ENCODE measurements at places on chromosomes 1 and 21. TPM values are rescaled to one million over a fixed set of nuclear protein-coding genes. Genes with fewer than 3 reads are reported as not detected.

DNA sequence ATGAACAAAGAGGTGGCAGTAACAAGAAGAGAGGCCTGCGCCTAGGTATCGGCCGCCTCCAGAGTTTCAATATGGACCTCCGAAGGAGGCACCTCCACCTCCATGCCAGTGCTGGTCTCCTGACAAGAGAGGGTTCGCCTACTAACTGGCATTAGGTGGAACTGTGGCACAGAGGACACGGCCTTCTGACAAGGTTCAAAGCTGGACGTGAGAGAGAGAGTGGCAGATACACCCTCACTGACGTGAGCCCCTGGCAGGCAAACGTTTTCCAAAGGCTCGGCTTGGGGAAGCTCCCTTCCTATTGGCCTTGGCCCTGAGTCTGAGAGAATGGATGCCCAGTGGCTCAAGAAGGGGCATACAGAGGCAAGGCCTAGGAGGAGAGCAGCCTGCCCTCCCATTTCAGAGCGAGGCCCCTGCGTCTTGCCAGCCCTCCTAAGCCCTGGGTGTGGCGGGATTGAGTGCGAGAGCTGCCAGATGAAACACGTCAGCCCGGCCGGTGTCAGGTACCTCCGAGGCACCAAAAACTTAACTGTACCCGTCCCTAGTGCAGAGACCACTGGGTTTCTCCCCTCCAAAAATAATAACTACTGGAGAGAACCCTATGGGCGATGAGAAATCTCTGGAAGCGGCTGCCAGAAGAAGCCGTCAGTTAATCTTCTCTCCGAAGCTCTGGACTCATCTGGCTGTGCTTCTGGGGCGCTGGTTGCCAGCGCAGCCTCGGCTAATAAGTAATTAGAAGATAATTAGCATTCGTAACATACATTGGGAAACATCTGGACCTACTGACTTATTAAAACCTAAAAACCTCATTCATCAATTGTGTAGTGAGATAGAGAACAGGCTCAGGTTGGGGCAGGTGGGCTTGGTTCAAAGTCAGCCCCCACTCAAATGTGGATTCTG lies 283.6 kb downstream of the NPHP4 start:
- no peak overlapping the region for H3K4me3 ChIP-seq
- no peak overlapping the region for H3K27ac ChIP-seq
- DNase-seq: no peak
- H3K36me3 ChIP-seq: no peaks in the 10 kb centered on the region
- H3K4me1 ChIP-seq: no peaks in the 10 kb centered on the region

- H3K27ac ChIP-seq: no peak overlapping the region
- H3K4me3 ChIP-seq: no peak overlapping the region
- H3K36me3 ChIP-seq: no peaks in the 10 kb centered on the region
- no peak for DNase-seq
- no peaks in the 10 kb centered on the region for H3K27me3 ChIP-seq
Measured at GRCh38 chr1:222783051-222783450, 31.8 kb upstream of the DISP1 start.

GRCh38 chr1:205494115-205494514 lies 10.4 kb upstream of the CDK18 start:
- DNase-seq: no peak
- H3K36me3 ChIP-seq: no peaks in the 10 kb centered on the region
- peaks cover 7% of the 10 kb centered on the region for H3K27me3 ChIP-seq
- H3K4me3 ChIP-seq: no peak overlapping the region
- no peaks in the 10 kb centered on the region for H3K4me1 ChIP-seq

GRCh38 chr1:230120921-230121381 lies 53.9 kb downstream of the GALNT2 start:
- no peaks in the 10 kb centered on the region for H3K27me3 ChIP-seq
- peaks cover 9% of the 10 kb centered on the region for H3K4me1 ChIP-seq
- no peak for DNase-seq
- H3K27ac ChIP-seq: no peak overlapping the region
- H3K4me3 ChIP-seq: no peak overlapping the region

DNA sequence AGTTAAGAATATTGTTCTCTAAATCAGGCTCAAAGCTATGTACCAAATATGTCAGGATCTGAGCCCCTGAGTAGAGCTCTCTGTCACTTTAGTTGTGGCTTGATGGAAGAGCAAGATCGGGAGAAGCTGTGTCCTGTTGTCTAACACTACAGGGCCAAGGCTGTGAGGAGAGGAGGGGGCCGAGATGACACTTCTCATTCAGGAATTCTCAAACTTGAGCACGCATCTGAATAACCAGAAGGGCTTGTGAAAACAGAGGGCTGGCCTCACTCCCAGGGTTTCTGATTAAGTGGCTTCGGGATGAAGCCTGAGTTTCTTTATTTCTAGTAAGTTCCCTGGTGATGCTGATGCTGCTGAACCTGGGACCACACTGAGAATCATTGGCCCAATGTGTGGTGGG lies 209.2 kb upstream of the DAB1 start:
- no peak overlapping the region for H3K4me3 ChIP-seq
- no peak overlapping the region for H3K27ac ChIP-seq
- no peaks in the 10 kb centered on the region for H3K4me1 ChIP-seq
- H3K27me3 ChIP-seq: no peaks in the 10 kb centered on the region
- no peak for DNase-seq

- DNase-seq: no peak
- no peak overlapping the region for H3K27ac ChIP-seq
- no peak overlapping the region for H3K4me3 ChIP-seq
- no peaks in the 10 kb centered on the region for H3K4me1 ChIP-seq
- no peaks in the 10 kb centered on the region for H3K27me3 ChIP-seq
Measured at GRCh38 chr1:163120372-163120771, 51.2 kb downstream of the RGS4 start.

DNA sequence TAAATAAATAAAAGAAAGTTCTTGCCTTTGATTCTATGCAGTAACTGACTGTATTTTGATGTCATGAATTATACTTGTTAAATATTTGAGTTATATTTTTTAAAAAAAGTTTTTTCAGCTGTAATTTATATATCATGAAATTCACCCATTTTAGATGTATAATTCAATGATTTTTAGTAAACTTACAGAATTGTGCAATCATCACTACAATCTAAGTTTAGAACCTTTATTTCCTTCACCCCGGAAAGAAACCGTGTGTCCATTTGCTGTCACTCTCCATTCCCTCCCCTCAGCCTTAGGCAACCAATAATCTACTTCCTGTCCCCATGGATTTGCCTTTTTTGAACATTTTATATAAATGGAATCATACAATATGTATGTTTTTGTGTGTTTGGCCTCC lies 32.5 kb upstream of the DISC1 start:
- no peaks in the 10 kb centered on the region for H3K27me3 ChIP-seq
- H3K4me1 ChIP-seq: no peaks in the 10 kb centered on the region
- no peak overlapping the region for H3K4me3 ChIP-seq
- DNase-seq: no peak
- no peak overlapping the region for H3K27ac ChIP-seq
- no peaks in the 10 kb centered on the region for H3K36me3 ChIP-seq

- H3K27ac ChIP-seq: no peak overlapping the region
- no peak for DNase-seq
- no peaks in the 10 kb centered on the region for H3K4me1 ChIP-seq
- no peak overlapping the region for H3K4me3 ChIP-seq
- no peaks in the 10 kb centered on the region for H3K27me3 ChIP-seq
- H3K36me3 ChIP-seq: no peaks in the 10 kb centered on the region
Measured at GRCh38 chr1:60222360-60223115, 149.0 kb upstream of the C1orf87 start.

- no peaks in the 10 kb centered on the region for H3K36me3 ChIP-seq
- H3K27me3 ChIP-seq: no peaks in the 10 kb centered on the region
- H3K27ac ChIP-seq: peak within 1 kb of the TSS; percentile 96
- peak within 1 kb of the TSS; percentile 84 for H3K4me3 ChIP-seq
- peak; percentile 96 for DNase-seq
- H3K4me1 ChIP-seq: peaks cover 38% of the 10 kb centered on the region
Measured at GRCh38 chr21:41361786-41362604, at the start of gene MX2. Gene MX2 (plus strand): TSS chr21:41362027. CDS start chr21:41376907, 14,880 bp downstream.

GRCh38 chr1:212722270-212722957 lies 22.8 kb upstream of the BATF3 start:
- H3K27ac ChIP-seq: no peak overlapping the region
- H3K4me3 ChIP-seq: no peak overlapping the region
- no peak for DNase-seq
- no peaks in the 10 kb centered on the region for H3K36me3 ChIP-seq
- H3K4me1 ChIP-seq: no peaks in the 10 kb centered on the region
- H3K27me3 ChIP-seq: no peaks in the 10 kb centered on the region

DNA sequence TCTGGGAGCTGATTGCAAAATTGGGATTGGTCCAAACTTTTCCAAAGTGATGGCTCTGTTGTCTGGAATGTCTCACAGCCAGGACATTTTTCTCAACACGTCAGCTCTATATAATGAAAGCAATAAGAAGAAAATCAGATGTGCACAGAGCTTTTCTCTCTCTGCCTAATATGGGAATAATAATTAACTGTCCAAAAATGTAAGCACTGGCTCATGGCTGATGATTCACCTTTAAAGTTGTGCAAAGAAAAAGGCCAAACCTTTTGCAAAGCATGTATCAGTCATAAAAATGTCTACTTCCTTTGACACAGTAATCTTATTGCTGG lies 30.4 kb downstream of the ZNF281 start:
- H3K4me3 ChIP-seq: no peak overlapping the region
- no peaks in the 10 kb centered on the region for H3K27me3 ChIP-seq
- no peak overlapping the region for H3K27ac ChIP-seq
- H3K36me3 ChIP-seq: no peaks in the 10 kb centered on the region

DNA sequence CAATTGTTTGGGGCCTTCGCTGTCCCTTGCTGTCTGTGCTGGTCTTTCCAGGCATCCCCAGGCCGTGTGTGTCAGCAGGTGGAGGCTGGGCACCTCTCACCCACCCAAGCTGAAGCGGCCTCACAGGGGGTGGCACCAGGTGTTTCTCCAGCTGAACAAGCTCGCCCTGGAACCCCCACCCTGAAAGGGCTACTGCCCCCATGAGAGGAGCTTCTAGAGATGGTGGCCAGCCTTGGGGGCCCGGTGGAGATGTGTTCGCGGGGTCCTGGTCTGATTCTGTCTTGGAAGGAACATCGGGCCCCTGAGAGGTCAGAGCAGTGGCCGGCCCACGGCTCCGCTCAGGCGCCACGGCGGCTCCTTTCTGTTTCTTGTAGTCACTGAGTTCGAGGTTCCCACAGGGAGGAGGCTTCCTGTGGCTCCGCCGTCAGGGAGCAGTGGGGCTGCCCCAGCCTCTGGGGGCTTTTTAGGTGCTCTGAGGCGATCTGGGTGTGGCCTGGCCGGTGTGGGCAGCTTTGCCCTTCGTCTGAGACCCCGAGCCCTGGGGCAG lies 46.9 kb downstream of the SKI start:
- peaks cover 76% of the 10 kb centered on the region for H3K4me1 ChIP-seq
- H3K4me3 ChIP-seq: no peak overlapping the region
- no peak for DNase-seq
- no peaks in the 10 kb centered on the region for H3K36me3 ChIP-seq
- H3K27me3 ChIP-seq: no peaks in the 10 kb centered on the region

DNA sequence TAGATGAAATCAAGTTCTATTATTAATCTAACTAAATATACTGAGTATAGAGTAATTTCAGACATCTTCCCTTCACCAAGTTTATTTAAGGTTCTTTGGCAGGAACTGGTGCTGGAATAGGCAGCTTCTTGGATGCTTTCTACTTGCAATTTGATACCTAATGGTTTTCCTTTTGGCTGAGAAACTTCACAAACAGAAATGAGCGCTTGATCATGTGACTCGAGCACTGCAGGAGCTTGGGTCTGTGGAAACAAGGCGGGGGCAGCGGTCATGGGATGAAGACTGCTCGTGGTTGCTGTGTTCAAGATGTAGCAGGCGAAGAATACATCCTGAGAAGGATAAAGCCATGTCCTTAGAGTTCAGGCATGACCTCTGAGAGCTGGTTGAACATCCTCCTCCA lies 136.8 kb downstream of the PTPRC start:
- H3K4me1 ChIP-seq: no peaks in the 10 kb centered on the region
- H3K36me3 ChIP-seq: no peaks in the 10 kb centered on the region
- H3K27ac ChIP-seq: no peak overlapping the region
- no peak overlapping the region for H3K4me3 ChIP-seq

DNA sequence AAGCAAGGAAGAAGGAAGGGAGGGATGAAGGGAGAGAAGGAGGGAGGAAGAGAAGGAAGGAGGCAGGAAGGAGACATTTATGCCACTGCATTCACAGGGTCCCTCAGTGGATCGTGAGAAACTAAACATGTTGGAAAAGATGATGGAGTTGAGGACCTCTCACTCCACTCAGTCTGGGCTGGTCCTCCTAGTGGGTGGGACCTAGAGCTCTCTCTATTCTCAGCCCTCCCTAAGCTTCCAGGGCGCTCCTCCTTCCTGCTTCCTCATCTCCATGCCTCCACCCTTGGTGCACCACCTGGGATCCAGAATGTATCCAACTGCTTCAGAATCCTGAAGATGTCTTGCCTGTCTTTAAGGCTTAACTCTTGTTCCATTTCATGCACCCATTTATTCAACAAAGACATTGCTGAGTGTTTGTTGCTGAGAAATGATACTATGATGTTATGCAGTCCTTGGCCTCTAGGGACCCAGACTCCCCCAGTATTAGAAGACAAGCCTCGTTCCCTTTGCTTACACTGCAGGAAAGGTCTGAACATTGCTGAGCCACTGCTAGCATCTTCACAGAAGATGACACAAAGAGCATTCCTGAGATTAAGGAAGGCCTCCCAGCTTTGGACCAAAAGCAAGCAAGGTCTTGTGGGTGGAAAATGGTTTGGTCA lies 88.5 kb downstream of the BEND5 start:
- no peak overlapping the region for H3K27ac ChIP-seq
- H3K4me3 ChIP-seq: no peak overlapping the region
- H3K27me3 ChIP-seq: no peaks in the 10 kb centered on the region
- no peak for DNase-seq
- H3K4me1 ChIP-seq: no peaks in the 10 kb centered on the region
- H3K36me3 ChIP-seq: no peaks in the 10 kb centered on the region

GRCh38 chr1:64476251-64476952 lies 6.5 kb downstream of the CACHD1 start:
- no peak overlapping the region for H3K4me3 ChIP-seq
- H3K27me3 ChIP-seq: no peaks in the 10 kb centered on the region
- no peak for DNase-seq
- peaks cover under 1% of the 10 kb centered on the region for H3K4me1 ChIP-seq
- no peak overlapping the region for H3K27ac ChIP-seq
- no peaks in the 10 kb centered on the region for H3K36me3 ChIP-seq

Gene CLCA4
- not detected for polyA plus RNA-seq

Gene IFFO2
- 1.1 TPM for polyA plus RNA-seq

Gene MPL
- polyA plus RNA-seq: not detected

Gene HAX1
- polyA plus RNA-seq: 198 TPM

Gene RHD
- polyA plus RNA-seq: 0.28 TPM

Gene OLIG2
- not detected for polyA plus RNA-seq

Gene SPATA17
- polyA plus RNA-seq: not detected

Gene CELA3A
- polyA plus RNA-seq: not detected

Gene RNF207
- polyA plus RNA-seq: 0.09 TPM

Gene PLA2G2F
- not detected for polyA plus RNA-seq

Gene MROH9
- not detected for polyA plus RNA-seq

Gene COA6
- 31.6 TPM for polyA plus RNA-seq

Gene CELA3B
- polyA plus RNA-seq: not detected
